ENCODE measurements at places on chromosomes 16 and 17.

DNA sequence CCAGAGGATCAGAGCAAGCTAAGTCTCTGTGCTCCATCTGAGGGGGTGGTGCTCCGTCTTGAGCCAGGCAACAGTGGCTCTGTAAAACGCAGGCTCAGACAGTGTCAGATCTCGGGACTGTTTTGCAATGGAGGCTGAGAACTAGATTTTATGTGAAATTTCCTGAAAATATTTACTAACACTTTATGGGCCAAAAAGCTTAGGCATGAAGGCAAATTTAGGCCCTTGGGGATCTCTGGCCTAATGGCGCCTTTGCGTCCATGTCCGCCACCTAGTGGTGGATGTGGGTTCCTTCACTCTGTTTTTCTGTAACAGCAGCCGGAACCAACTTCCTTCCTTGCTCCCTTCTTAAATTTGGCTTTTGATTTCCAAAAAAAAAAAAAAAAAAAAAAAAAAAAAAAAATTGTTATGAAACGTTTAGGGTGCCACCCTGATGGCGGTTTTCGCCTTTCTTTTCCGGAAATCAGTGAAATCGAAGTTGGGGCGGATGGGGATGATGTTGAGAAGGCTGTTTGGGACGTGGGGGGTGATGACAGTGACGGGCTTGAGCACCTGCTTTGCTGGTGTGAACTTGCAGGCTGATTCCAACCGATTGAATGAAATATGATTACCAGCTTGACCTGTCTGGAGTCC, 14.0 kb upstream of the ELAC2 start:
- peak; percentile 73 for DNase-seq

DNA sequence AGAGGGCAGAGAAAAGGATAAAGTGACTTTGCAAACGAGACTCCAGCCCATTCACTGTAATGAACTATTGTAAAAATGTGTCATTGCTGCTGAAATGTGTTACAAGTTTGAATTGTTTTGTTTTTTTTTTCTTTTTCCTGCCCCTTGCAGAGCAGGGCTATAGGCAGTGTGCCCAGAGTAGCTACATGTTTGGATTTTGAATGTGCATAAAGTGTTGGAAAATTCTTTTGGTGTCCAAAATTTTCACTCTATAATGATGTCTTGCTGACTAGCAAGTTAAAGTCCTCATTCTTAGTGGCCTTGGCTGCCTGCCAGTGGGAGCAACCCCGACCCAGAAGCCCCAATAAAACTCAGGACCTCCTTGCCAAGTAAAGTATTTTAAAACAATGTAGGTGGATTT, 66.5 kb downstream of the IGF2BP1 start:
- DNase-seq = peak; percentile 14

- DNase-seq = no peak
Measured at GRCh38 chr17:35889241-35889640, 9.1 kb upstream of the CCL5 start.

- DNase-seq = no peak
Measured at GRCh38 chr17:16493531-16494046, 1.6 kb upstream of the LRRC75A start.

GRCh38 chr17:81376946-81377714, 18.1 kb upstream of the BAHCC1 start:
- no peak for DNase-seq

GRCh38 chr17:45672301-45672700, 111.8 kb upstream of the CRHR1 start:
- no peak for DNase-seq

DNA sequence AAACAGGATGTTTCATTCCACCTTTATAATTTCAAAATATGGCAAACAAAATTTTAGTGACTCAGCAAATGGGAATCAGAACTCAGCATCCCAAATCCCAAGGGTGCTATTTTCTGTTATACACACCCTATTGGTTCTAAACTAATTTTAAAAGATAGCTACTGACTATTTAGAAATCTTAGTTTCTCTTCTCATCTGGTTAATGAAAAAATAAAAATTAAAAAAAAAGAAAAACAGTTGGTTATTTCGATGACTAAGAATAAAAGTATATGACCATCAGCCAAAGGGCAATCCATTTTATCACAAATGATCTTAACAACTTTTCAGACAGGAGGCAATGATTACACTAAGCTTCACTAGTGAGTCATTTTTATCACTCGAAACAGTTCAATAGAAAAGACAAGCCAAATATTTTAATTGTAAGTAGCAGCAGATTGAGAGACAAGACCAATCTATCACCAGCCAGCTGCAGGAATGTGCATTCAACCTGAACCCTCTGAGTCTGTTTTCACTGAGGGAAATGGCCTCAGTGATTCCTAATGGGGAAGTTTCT, 15.2 kb downstream of the PHLPP2 start:
- peak; percentile 41 for DNase-seq

DNA sequence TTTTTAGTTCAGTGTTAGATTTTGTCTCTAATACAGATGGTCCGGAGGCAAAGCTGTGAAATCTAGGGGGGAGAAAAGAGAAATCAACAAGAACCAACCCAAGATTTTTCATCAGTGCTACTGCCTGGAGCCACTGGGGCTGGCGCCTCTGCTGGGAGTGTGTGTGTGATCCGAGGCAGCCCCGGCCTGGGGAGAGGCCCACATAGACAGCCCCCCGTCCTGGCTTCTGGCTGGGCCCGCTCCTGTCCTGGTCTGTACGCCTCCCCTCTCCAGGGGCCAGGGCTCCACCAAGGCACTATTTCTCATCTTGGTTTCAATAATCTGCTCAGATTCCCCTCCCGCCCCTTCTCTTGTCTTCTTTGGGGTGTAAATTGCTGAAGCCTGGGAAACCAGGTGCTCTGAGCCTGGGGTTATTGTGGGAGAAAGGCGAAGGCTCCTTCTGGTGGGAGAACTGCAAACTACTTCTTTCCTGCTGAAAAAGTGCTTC, 7.8 kb downstream of the BAHCC1 start:
- no peak for DNase-seq

GRCh38 chr17:69326377-69327059, 415 bp downstream of the ABCA5 start:
- peak; percentile 33 for DNase-seq

DNA sequence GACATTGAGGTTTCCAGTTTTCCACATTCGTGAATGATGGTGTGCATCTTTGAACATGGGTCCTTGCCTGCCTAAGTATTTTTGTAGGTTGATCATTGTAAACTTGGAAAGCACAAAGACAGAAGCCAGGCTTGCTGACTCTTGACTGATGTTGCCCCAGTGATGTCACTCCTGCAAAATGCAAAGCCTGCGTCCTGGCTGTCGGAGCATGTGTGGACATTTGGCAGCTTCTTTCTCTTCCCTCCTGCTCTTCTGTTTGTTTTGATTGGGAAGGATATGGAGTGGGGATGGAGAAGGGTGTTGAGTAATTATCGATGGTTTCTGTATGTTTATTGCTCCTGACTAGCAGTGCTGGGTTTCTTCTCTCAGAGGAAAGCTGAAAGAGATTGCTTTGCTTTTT, 3.2 kb downstream of the NDE1 start:
- peak; percentile 74 for DNase-seq

GRCh38 chr17:32470405-32471167, 16.2 kb upstream of the CDK5R1 start:
- no peak for DNase-seq

DNA sequence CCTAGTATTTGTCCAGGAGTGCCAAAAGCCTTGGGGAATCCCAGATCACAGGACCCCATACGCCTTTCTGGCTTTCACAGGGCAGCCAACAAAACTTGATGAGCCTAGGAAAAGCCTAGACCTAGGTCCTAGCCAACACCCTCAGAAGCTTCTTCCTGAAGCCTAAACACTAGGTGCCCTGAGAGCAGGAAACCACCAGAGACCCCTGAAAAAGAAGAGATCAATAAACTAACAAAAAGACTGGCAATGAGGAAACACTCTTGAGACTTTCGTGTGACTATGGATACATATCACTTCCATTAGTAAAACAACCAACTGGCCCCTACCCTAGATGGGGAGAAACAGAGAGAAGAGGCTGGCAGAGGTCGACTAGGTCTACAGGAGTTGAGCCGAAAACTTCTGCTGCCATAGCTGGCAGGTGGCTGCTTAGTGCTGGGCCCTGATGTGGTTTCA, 1.2 kb downstream of the ORMDL3 start:
- DNase-seq = no peak

GRCh38 chr17:22462461-22462860, 770.1 kb downstream of the KCNJ18 start:
- no peak for DNase-seq

DNA sequence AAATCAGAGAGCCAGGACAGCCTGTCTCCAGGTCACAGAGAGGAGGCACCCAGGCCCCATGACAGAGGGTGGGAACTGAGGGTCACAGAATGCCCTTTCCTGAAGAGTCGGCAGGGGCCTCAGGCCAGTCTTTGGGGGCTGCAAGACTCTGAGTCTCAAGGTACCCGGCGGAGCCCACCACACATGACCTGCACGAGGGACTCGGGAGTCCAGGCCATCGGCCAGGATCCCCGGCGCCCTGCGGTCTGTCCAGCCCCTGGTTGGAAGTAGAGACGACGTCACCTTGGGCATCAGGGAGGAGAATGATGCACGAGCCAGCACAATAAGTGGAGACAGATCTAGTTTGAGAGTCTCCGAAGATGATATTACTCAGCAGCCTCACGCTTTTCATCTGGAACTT, 234.7 kb upstream of the SDK2 start:
- DNase-seq = no peak

DNA sequence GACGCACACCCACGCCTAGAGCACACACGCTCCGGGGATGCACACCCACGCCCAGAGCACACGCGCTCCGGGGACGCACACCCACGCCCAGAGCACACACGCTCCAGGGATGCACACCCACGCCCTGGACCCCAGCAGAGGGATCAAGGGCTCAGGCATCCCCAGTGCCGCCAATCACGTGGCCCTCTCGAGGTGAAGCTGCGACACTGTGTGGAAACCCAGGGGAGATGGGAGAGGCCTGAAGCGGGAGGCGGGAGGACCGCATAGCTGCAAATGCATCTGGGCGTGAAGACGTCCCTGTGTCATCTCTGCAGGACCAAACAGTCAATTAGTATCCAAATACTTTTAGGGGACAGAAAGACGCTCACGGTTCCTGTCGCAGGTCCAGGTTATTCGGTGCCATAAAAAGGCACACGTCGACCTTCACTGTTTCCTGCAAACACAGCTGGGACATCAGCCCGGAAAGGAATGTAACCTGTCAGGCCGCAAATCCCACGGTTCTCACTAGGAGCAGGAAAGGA, 56.4 kb downstream of the TBC1D16 start:
- DNase-seq = no peak

GRCh38 chr16:5758281-5758680, 660.7 kb upstream of the EEF2KMT start:
- no peak for DNase-seq

DNA sequence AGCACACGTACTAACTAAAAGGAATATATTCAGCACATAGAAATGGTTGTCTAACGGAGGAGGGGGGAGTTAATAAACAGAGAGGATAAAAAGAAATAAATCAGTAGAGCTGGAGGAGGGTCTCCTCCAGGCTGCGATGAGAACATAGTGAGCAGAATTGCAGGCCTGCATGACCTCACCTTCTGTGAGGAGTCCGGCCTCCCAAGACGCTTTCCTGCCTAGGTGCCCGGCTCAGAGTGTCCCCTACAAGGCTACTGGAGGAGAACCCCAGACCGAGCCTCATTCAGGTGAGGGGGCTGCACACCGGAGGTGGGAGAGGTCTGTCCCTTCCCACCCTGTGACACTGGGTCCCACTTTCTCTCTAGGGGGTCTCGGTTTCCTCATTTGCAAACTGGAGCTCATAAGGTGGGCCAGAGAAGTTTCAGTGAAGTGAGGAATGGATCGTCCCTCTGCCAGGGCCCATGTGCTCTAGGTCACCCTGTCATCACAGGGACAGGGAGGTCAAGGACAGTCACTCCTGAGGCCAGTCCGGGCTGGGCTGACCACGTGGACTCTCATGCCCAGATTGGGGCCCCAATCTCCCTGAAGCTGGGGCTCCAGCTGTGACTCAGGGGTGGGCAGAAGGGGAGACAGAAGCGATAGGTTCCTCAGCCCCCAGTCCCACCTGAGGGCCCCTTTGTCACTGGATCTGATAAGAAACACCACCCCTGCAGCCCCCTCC, 3.3 kb upstream of the HBM start:
- no peak for DNase-seq

GRCh38 chr16:79264237-79265109, 336.1 kb downstream of the MAF start:
- no peak for DNase-seq

GRCh38 chr16:57379579-57379978, 7.3 kb downstream of the CX3CL1 start:
- no peak for DNase-seq

DNA sequence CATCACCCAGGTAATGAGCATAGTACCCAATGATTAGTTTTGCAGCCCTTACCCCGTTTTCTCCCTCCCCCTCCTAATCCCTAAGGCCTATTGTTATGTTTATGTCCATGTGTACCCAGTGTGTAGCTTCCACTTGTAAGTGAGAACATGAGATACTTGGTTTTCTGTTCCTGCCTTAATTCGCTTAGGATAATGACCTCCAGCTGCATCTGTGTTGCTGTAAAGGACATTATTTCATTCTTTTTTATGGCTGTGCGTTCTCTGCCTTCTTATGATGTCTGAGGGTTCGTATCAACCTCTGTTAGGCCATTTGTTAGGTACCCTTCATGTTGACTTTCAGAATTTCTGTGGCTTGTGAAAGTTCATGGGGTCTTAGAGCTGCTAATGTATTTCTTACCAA, 31.0 kb downstream of the CTCF start:
- no peak for DNase-seq

GRCh38 chr17:32684087-32684958, 192.6 kb downstream of the MYO1D start:
- no peak for DNase-seq

GRCh38 chr17:40107522-40108174, 7.3 kb upstream of the NR1D1 start:
- no peak for DNase-seq
